ENCODE measurements at places on chromosomes 3 and 15.

- no peak for DNase-seq
Measured at GRCh38 chr3:16174976-16175901, 759 bp downstream of the GALNT15 start.

GRCh38 chr3:192057261-192057660 is 596.3 kb downstream of the PYDC2 start:
- DNase-seq, result no peak

GRCh38 chr3:178193846-178194245 is 342.4 kb upstream of the KCNMB2 start:
- DNase-seq, result no peak

DNA sequence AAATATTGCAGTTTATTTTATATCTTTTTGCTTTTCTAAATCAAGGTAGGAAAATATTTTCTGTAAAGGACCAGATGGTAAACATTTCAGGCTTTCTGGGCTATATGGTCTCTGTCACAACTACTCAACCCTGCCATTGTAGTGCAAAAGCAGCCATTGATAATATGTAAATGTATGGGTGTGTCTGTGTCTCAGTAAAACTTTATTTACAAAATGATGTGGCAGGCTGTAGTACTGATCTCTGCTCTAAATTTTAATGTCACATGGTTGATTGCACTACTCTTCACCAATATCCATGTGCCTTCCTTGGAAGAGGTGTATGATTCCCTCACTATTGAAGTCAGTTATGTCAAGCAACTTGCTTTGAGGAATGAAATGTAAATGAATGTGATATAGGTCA is 175.0 kb downstream of the GOLIM4 start:
- DNase-seq, result no peak

DNA sequence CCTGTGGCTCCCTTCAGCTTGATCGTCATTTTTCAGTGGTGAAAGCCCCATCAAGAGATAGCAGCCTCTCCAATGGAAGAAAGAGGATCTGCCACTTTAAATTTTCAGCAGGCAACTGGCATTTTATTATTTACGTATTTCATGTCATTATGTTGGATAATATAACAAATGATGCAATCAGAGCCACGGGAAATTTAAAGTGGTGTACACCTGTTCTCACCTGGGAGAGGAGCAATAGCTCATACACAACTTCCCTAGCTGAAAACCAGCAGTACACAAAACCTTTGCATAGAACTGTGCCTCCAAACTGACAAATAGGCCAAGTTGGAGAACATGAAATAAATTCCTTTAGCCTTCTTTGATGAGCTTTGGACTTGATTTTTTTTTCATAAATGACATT is 136.9 kb downstream of the SATB1 start:
- DNase-seq, result no peak

DNA sequence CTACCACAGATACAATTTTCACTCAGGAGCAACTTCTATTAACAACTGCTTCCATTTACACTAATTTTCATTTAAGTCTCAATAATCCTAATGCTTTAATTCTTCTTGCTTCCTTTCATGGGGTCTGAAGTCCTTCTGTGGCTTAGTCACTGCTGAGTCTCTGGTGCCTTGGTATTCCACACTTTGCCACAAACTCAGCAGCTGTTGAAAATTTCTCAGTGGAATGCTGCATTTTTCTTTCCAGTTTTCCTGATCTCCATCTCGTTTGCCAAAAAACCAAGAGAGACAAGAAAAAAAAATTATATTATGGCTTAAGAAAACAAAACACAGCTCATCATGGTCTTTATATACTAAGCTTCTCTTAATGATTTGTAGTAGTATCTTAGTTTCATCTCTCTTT is 269.2 kb upstream of the AZI2 start:
- no peak for DNase-seq

DNA sequence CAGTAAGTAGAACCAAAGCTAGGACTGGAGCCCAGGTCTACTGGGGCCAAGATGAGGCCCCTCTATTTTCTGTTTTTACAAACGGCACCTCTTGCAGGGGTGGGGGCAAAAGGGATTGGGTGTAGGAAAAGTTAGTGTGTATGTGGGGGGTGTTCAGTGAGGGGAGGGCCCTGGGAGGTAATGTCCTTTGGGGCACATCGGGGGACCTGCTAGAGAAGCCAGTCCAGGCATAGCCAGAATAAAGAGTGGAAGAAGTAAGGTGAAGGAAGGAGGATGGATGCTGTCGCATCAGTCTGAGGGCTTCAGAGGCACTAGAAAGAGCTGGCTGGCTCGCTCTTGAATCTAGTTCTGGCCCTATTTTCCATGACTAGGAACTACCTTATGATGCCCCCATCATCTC is 2.6 kb downstream of the PLCD1 start:
- DNase-seq, result no peak

DNA sequence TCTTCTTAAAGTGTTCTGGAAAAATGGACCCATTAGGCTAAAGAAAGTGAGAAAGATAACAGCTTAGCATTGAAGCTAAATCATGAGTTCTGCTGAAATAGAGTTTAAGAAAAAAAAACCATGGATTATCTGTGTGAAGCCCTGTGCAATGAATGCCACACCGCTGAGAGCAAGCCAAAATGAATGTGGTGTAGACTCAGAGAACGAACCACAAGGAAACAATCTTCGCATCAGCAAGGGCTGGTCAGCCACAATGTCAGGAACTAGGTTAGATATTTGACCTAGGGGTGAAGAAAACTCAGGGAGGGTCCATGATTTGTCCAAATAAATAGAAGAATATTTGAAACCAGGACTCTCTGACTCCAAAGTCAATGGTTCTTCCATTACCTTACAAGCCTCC is 91.4 kb upstream of the MEX3B start:
- no peak for DNase-seq

GRCh38 chr15:38130740-38131498 is 121.7 kb upstream of the SPRED1 start:
- no peak for DNase-seq

DNA sequence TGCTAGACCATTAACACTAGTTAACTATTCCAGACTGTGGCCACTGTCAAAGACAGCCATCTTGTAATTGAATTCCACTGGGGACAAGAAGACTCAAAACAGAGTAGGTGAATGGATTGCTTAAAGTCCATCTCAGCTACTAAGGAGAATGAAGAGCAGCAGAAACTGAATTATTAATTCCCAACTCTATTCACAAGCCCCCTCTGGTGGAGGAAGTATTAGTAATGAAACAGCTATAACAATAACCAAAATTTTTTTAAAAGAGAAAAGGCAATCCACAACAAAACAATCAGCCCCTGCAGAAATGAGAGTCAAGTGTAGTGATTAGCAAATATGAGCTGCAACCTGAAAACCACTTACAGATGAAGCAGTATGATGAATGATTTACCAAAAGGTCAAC is 302.8 kb downstream of the FHIT start:
- no peak for DNase-seq

DNA sequence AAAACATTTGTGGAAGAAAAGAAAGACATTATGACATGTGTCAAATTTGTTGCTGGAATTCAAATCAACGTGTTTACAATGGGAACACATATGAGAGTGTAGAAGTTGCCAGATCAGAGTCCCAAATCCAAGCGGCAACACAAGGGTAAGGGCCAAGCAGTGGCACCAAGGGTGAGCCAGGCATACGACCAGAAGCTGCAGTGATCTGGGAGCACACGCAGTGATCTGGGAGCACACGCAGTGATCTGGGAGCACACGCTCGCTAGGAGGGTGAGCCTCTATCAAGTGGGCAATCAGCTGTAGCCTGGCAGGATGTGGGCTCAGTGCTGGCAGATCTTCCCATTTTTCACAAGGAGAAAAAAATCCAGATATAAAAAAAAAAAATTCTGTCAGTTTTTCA is 148.2 kb downstream of the TLE3 start:
- no peak for DNase-seq

- DNase-seq, result no peak
Measured at GRCh38 chr3:84141571-84141970, 817.2 kb upstream of the CADM2 start.

DNA sequence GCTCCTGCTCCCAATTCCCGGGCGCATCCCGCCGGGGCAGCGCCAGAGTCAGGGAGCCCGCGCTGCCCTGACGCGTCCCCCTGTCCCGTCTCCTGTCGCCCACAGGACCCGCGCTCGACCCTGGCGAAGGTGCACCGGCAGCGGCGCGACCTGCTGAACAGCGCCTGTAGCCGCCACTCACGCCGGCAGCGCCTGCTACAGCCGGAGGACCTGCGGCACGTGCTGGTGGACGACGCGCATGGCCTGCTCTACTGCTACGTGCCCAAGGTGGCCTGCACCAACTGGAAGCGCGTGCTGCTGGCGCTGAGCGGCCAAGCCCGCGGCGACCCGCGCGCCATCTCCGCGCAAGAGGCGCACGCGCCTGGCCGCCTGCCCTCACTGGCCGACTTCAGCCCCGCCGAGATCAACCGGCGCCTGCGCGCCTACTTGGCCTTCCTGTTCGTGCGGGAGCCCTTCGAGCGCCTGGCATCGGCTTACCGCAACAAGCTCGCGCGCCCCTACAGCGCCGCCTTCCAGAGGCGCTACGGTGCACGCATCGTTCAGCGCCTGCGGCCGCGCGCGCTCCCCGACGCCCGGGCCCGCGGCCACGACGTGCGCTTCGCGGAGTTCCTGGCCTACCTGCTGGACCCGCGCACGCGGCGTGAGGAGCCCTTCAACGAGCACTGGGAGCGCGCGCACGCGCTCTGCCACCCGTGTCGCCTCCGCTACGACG is 16.9 kb downstream of the C3orf22 start:
- DNase-seq, result no peak

DNA sequence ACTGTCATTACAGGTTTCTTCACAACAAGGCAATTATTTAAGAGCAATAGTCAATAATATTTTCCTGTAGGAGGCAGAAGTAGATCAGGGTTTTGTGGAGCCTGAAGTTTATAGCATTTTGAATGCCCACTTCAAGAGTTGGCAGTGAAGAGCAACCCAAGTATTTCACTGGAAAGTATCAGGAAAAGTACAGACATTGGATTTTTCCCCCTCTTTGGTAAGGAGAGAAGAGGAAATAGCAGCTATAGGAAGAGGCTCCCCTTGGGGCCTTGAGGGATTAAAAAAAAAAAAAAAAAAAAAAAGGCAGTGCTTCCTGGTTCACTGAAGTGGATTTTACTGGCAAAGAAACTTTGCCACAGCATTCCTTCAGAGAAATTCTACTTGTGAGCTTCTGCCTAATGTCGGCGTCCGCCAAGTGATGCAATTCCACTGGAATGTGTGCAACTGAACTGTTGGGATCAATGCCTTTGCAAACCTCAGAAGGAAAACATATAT is 5.7 kb upstream of the CNTN6 start:
- DNase-seq, result no peak

- no peak for DNase-seq
Measured at GRCh38 chr3:9179826-9180763, 69.4 kb downstream of the SRGAP3 start.

DNA sequence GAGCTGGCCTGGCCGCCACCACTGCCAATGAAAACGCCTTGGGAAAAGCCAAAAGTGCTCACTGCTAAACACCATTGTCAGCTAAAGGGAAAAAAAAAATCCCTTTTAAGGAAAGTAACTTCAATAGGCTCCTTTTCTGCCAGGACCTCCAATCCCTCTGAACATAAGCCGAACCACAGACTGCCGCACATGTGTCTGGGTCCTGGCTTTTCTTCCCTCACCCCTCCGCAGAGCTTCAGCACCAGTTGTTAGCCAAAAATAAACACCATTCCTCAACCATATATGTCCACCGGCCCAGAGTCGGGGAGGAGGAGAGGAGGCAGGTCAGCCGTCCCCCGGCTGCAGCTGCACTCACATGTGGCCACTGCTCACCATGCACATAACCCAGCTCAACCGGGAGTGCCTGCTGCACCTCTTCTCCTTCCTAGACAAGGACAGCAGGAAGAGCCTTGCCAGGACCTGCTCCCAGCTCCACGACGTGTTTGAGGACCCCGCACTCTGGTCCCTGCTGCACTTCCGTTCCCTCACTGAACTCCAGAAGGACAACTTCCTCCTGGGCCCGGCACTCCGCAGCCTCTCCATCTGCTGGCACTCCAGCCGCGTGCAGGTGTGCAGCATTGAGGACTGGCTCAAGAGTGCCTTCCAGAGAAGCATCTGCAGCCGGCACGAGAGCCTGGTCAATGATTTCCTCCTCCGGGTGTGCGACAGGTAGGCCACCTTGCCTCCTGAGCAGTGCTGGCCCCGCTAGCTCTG is at the start of gene FBXL22:
Gene FBXL22, plus strand, starts transcription at position 350 of the 753 bp plus-strand sequence. Its CDS starts 6 bp downstream, at position 356.
- DNase-seq, result no peak

DNA sequence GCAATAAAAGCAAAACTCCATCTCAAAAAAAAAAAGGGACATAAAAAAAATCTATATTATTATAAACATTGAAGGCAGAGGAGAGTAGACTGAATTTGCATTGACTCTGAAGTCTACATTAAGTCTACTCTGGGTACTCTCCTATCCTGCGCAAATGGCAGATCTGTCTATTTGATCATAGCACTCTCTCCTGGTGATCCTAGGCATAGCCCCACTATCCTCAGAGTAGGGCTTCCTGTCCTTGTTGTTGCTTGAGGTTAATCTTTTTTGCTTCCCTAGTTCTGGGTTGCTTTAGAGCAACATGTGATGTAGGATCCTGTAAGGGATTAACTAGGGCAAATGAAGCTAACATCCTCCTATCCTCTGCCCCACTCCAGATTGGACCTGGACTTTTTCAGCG is 82.1 kb upstream of the LRRFIP2 start:
- no peak for DNase-seq

- DNase-seq, result no peak
Measured at GRCh38 chr3:133835961-133836360, 30.3 kb downstream of the SRPRB start.

DNA sequence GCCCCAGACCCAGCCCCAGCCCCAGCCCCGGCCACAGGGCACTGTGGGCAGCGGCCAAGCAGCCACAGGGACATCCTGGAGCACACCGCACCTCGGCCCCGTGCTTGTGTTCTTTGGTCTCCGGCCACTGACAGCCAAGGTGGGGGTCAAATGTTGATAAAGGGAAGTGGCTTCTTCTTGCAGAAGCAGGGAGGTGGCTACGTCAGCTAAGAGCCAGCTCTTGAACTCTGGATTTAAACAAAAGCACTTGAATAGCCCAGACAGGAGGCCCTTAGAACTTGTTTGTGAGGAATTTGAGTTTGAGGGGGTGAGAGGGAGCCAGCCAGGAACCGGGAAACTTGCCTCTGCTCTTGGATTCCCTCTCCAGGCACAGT is 135.8 kb upstream of the ABHD17C start:
- no peak for DNase-seq

DNA sequence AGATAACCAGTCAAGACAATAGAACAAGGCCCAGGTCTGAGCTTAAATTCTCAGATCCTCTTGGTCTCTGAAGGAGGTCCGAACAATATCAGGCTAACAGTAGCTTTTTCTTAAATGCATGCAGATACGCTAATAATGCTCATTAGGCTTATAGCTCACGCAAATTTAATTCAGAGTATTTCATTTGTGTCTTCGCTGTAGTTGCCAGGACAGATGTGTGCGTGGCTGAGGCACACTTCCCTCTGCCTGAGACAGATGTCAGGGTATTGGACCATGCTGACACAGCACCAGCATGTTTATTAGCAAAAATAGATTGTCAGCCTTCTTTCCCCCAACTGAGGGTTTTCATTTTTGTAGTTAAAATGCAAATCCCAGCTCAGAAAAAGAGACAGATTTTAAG is 102.9 kb upstream of the BFSP2 start:
- no peak for DNase-seq

DNA sequence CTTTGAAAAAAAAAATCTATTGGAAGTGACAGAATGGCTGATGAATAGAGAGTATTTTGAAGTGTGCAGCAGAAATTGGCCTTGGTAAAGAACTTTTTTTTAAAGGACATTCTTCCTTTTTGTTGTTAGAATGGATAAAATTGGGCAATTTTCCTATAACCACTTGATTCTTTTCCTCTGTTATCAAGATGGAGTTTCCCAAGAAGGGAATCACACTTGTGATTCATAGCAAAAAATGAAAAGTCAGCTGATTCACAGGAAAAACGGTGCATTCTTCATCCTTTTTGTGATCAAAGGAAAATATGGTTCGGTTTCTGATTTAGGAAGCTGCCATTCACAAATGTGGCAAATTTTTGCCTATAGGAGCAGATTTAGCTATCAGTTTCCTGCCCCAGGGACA is 486.8 kb downstream of the GBE1 start:
- DNase-seq, result no peak
